ENCODE measurements at places on chromosomes 2 and 18.

DNA sequence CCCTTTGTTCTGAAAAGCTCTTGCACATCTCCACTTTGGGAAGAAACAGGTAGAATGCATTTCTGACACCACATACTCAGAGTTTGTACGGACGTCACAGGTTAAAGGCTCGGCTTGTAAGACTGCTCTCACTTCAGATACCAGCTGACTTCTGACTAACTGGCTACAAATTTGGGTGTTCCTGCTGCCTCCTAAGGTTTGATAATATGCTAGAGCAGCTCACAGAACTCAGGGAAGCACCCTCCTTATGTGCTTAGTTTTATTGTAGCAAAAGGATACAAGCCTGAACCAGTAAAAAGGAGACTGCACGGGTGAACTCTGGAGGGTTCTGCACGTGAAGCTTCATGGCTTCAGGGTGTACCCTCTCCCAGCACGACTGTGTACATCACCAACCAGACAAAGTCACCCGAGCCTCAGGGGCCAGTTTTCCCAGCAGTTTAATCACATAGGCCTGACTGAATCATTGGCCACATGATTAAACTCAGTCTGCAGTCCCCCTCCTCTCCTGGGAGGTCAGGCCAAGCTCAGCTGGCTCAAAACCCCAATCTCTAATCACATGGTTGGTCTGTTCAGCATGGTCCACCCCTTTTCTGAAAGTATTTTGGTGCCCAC lies 749.5 kb upstream of the RAB6C start:
- no peak for DNase-seq

GRCh38 chr18:42574871-42575270 lies 540.6 kb downstream of the RIT2 start:
- DNase-seq = peak; percentile 19

- DNase-seq = no peak
These were observed 399.8 kb downstream of the TXNL1 start for GRCh38 chr18:56238576-56238975.

- no peak for DNase-seq
These were observed 94.8 kb downstream of the NDUFA10 start for GRCh38 chr2:239930378-239930777.

- no peak for DNase-seq
These were observed 78.1 kb downstream of the RTTN start for GRCh38 chr18:70127359-70127758.

DNA sequence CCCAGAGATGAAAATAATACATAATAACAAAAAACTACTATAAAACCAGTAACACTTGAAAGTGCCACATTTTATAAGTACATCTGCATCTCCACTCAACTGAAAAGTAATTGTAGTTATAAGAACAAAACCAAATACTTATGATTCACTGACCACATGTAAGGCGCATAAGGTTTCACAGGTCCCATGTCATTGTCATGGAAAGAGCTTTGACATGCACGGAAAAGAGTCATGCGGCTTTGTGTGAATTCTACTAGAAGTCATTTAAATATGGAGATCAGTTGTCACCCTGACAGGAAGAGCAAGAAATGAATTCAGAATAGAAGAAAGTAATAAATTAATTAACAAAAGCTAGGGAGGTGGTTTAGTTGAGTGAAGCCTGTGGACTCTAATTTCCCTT lies 459.1 kb downstream of the CDH2 start:
- DNase-seq = no peak

DNA sequence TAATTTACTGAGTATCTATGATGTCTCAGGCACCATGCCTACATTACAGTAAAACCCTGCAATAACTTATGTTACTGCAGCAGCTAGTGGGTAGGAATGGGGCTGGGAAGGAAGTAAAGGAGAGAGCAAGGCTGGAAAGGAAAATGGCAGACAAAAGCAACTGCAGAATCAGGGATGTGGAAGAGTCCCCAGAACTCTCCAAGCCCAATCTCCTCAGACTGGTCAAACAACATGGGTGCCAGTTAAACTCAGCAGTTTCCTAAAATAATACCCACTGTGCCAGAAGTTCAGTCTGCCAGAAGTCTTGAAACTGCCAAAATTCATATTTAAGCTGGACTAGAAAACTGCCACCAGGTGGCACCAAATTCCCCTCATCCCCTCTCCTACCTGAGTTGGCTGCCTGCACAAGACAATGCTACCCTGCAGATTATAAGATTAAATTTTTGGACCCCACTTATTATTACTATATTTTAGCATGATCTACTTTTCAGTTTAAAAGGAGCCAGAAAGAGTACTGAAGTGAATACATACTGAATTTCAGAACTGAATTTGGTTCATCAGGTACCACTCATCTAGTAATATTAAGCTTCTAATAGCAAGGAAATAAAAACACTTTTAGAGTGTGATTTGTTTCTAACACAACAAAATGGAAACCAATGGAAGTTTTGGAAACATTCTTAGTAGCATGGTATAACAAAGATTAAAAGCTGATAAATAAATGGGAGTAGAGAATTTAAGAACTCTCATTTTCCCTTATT lies 86.8 kb upstream of the DNER start:
- DNase-seq = no peak

DNA sequence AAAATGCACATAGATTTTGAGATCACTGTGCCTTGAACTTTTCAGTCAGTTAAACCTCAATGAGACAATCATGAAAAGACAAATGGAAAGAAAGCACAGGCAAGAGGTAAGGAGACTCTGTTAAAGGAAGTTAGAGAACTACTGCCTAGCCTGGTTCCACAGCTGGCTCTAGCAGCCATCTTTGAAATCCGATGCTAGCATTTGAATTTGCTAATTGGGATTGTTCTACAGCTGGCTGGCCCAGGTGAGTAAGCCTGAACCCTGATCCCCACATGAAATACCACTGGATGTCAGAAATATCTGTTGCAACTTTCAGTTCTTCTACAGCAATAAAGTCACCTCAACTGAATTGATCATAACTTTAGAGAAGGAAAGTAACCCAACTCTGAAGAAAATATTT lies 315.2 kb upstream of the CHAC2 start:
- DNase-seq = no peak

DNA sequence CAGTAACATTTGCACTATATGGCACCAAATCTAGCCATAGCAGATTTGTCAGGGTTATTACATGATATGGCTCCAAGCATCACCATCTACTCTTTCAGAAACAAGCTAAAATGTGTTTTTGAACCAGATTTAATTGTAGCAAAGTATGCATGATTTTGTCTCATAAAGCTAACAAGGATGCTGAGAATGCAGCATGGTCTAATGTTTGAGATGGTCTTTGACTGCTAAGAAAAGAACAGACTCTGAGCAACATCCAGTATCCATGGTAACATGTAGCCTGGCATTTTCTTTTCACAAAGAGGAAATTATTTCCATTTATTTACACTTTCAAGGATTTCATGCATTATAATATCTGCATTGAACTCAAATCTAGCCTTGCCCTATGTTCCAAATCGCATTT lies 206.5 kb downstream of the PDE1A start:
- DNase-seq = no peak

DNA sequence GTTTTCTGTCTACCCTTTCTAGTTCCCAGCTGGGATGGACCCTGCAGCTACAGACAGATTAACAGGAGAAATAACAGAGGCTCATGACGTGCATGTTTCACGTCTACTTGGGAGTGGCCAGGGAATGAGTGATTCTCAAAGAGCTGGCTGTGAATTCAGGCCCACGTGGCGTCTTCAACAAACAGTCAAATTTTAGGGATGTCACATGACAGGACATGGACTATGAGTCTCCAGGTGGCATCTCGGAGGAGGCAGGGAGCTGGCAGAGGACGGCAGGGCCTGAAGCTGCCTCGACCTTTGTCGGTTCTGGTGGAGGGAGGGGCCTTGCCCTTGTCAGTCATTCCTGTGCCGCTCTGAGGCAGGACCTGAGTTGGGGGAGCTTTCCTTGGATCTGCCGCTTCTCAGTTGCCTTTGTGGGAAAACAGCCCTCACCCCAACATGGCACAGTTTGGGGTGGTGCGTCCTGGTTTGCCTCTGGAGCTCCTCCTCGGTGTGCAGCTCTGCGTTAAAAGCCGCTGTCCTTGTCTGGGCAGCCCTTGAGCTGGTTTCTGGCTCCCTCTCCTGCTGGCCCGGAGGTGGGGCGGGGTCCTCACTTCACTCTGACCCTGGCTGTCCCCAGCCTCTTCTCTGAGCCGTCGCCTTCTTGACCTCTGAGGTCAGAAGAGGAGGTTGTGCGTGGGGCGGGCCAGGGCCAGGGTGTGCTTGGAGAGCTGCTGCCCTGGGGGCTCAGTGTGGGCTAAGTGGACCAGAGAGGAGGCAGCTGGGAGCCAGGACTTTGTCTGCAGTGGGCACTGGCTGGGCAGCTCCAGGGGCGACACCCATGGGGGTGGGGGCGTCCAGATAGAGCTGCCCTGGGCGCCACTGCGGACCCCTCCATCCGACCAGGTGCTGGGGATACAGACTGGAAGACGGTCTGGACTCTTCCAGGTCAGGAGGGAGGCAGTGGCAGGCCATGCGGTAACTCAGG lies 12.1 kb upstream of the GAL3ST2 start:
- no peak for DNase-seq

DNA sequence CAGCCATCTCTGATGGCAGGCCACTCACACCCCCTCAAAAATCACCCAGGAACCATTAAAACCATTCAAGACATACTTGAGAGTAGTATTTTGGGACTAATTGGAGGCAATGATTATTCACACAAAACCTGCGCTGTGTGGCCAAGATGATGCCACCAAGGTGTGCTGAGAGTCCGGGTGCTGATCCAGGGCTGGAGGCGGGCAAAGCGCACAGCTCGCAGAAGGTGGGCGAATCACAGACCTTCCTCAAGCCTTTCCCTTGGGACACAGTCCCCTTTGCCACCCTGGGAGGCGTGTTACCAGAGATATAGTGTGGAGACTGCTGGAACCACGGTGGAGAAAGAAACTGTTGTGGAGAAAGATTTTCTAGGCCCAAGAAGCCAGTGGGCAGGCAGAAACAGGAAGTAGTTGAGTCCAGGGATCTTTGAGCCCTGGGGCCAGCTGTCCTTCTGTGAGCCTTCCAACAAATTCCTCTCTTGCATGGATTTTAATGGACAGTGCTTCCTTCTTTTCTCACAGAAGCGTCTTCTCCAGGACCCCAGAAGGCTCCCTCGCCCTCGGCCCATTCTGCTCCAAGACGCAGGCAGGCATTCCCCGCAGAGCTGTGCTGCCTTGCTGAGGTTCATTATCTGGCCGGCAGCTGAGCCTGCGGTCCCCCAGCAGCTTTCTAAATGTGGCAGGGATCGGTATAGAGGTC lies 8.0 kb downstream of the COPS9 start:
- DNase-seq = no peak

- no peak for DNase-seq
These were observed 76.4 kb downstream of the TANC1 start for GRCh38 chr2:159044804-159045286.

DNA sequence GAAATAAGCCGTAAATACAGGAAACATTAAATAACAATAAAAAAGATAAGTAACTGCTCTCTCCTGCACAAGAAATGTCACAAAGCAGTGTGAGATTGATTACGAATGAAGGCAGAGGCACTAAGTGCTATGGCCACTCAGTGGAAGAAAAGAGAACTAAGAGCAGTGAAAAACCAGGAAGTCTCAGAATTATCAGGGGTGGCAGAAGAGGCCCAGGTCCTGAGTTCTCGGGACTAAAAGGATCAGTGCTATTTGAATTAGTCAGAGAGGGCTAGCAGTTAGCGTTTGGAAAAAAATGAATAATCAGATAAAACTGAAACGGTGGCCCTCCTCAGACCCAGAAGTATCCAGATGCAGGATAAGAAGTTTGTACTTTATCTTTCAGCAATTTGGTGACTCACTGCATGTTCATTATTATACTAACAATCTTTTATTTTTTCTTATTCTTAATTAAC lies 367.1 kb downstream of the ZEB2 start:
- no peak for DNase-seq

DNA sequence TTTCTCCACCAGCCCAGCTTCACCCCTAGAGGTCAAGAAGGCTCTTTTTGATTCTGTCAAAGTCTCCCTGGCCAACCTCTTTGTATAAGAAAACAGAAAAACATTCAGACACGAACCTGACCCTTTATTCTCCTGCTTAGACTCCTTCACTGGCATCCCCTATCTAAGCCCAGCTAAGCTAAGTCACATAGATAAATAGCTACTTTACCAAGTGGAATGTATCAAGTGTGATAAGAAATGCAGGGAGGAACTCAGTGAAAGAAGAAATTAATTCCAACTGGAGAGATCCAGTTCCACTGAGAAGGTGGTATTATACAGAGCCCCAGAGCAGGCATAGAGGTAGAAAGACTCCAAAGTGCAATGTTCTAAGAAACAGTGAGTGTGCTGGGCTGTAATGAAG lies 489.5 kb downstream of the TNS1 start:
- DNase-seq = no peak

- DNase-seq = no peak
These were observed 50.6 kb downstream of the EPAS1 start for GRCh38 chr2:46347648-46348280.

DNA sequence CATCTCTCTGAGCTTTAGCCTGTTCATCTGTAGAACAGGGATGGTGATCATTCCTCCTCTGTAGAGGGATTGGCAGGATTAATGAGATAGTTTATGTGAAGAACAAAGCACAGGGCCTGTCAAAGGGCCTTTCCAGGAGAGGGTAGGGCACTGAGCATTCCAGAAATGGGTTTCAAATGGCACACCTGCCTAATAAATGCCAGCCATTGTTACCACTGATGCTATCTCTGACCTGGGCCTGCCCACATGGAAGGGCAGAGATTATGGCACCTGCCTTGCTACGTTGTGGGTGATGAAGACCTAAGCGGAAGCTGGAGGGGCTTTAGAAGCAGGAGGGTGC lies 31.0 kb upstream of the GMPPA start:
- no peak for DNase-seq

GRCh38 chr2:232061265-232061664 lies 99.8 kb downstream of the DIS3L2 start:
- DNase-seq = no peak

DNA sequence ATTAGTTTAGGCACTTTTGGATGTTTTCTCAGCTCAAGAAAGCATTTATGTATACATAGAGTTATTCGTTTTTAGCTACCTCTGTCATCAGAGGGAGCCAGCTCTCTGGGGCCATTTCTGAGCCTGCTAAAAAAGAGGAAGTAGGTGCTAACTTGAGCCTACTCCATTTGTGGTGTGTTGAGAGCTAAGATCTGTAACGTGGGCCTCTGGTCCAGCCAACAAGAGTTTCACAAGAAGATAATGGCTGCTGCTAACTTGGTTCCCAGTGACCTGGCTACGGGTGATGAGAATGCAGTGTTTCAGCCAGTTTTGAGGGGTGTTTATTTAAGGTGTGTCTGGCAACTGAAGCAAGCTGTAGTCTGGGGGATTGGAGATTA lies 182.5 kb downstream of the PRKCE start:
- DNase-seq = no peak

- DNase-seq = peak; percentile 69
These were observed 53.6 kb upstream of the SLC14A1 start for GRCh38 chr18:45670281-45670962.

GRCh38 chr18:62999392-62999791 lies 284.1 kb downstream of the PHLPP1 start:
- DNase-seq = no peak

- no peak for DNase-seq
These were observed 10.0 kb downstream of the RAPGEF4 start for GRCh38 chr2:172745636-172746035.

GRCh38 chr2:66525606-66526005 lies 90.7 kb downstream of the MEIS1 start:
- DNase-seq = no peak

GRCh38 chr2:160731856-160732255 lies 238.2 kb upstream of the RBMS1 start:
- no peak for DNase-seq
